Esophagus mucosa (tissue), 1 donor: ENCODE measurements at places on chromosomes 3 and 15.

DNA sequence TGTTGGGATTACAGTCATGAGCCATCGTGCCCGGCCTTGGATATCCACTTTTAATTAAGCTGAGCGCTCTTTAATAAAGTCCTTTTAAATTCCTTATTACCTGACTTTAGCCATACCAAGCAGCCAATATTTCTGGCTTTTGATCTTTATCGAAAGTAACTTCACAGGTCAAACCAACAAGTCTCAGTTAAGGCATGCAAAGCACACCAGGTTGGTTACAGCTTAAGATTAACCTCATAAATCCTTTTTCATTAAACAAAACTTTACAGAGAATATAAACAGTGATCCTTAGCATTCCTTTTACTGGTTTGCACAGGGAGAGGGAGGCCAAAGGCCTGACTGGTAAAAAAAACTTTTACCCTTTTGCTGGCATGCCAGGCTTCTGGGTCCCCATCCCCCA lies 17.7 kb downstream of the ZNF662 start:
- ATAC-seq = no peak

DNA sequence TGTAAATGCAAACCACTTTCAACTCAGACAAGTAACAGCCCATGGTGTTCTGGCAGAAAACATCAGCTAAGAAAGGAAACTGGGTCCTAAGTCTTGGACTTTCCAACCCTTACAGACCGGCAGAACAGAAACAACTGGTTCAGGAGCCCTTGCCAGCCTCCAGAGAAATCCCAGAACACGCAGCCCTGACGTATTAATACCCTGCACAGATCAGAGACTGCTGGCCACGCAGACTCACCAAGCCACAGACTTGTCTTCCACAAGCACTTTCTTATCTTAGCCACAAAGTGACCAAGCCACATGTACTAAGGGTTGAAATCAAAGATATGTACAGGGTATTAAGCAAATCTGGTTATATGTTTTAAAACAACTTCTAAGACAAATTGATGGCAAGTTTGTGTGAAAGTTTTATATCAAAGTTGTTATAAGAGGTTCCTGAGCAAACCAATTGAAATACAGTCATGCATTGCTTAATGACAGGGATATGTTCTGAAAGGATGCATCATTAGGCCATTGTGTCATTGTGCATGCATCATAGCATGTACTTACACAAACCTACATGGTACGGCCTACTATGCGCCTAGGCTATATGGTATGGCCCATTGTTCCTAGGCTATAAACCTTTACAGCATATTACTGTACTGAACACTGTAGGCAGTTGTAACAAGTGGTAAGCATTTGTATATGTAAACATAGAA lies 36.8 kb downstream of the BTD start:
- no peak for ATAC-seq

GRCh38 chr3:87127281-87127680 lies 99.8 kb upstream of the CHMP2B start:
- ATAC-seq = no peak

DNA sequence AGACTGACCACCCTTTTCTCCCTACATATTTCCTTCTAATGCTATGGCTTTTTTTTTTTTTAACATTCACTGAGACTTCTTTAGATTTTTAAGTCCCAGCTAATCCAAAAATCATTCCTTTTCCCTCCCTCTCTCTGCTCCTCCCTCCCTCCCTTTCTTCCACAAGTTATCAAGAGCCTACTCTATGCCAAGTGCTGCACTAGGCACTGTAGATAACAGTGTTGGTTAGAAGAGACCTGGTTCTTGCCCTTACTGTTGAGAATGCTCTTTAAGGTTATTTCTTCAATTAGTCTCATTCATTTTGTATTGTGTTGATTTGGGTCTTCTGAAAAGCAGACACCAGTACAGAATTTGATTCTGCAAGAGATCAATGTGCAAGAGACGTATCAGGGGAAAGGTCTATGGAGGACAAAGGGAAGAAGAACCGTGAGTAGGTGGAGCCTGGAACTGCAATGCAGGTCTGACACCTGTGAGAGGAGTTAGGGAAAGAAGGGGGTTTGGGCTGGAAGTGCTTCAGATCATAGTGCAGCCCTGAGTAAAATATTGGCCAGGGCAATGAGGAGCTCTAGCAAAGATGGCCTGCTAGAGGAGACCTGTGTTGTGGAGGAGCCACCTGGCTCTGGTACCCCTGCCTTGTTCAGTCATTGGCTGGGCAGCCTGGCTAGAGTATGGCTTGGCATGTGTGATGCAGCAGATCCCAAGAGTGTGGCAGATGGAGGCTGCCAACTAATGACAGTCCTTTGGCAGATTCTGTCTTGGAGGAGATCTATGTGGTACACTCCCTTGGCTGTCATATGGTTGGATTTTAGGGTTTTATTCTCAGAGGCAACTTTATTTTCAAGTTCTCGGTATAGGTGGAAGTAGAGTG lies 9.7 kb upstream of the PCOLCE2 start:
- ATAC-seq = no peak

- ATAC-seq = no peak
Measured at GRCh38 chr3:192275741-192276355, 451.5 kb downstream of the FGF12 start.

DNA sequence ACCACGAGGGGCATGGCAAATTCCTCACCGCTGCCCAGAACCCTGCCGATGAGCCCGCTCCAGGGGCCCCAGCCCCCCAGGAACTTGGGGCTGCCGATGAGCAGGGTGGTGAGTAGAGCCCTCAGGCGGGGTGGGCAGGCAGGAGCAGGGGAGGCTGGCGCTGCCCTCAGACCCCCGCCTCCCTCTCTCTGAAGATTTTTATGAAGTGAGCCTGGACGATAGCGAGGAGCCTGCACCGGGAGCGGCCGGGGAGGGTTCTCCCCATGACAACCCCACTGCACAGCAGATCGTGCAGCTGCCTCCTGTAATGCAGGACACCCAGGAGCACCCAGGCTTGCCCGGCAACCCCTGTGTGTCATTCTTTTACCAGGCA lies 56.7 kb upstream of the UBE2Q2 start:
- no peak for ATAC-seq

- peak; percentile 96 for ATAC-seq
Measured at GRCh38 chr3:153768561-153769469, 352.4 kb upstream of the ARHGEF26 start.

GRCh38 chr3:13365390-13366379 lies 54.4 kb downstream of the NUP210 start:
- peak; percentile 41 for ATAC-seq

DNA sequence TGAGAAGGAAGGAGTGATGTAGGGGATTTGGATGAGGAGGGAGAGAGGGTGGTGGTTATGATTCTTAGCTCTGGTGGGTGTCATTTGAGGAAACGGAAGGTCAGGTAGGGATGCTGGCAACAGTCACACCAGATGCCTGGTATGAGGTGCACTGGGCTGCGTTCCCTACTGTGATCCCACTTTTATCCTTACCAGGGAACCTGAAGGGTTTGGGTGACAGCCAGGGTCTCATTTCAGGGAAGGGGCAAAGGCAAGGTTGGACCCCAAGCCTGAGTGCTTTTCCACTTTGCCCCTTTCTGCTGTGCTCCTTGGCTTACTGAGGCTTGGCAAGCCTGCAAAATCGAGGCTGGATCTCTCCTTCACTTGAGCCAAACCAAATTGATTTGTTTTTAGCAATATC lies 36.0 kb upstream of the SACM1L start:
- ATAC-seq = no peak
